Astrocyte of the spinal cord (primary cell): ENCODE measurements at places on chromosomes 2 and 18.

- no peak for DNase-seq
Observed at GRCh38 chr2:14745288-14746076, 113.0 kb downstream of the LRATD1 start.

DNA sequence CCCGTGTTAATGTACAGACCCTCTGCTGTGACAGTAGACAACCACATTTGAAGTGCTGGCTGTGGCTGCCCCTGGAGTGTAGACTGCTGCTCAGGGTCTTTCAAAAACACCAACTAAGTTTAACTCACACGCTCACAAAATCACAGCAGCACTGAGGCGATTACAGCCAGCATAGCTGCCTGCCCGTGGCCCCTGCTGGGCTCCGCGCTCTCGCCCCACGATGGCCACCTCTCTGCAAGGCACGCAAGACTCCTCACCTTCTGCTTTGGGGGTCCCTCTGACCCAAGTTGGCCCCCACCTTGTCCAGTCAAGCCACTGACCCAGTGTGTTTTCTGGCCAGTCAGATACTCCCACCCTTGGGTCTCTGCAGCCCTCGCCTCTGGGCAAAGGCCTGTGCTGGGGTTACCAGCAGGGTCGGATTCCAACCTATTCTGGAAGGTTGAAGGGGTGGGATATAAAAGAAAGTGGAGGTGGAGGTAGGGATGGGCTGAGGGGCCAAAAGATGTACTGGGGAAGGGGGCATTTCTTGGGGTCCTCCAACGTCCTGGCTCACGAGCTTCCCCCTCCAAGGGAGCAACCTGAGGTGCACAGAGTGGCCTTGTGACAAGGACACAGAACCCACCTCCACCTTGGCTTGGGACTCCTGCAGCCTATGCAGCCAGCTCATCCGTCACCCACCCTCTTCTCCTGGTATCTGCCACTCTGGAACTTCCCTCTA lies 2.9 kb upstream of the B3GNT7 start:
- DNase-seq: no peak

GRCh38 chr2:153953761-153954160 lies 82.0 kb downstream of the GALNT13 start:
- DNase-seq: no peak

- DNase-seq: no peak
Observed at GRCh38 chr2:187916799-187917198, 362.6 kb upstream of the TFPI start.

DNA sequence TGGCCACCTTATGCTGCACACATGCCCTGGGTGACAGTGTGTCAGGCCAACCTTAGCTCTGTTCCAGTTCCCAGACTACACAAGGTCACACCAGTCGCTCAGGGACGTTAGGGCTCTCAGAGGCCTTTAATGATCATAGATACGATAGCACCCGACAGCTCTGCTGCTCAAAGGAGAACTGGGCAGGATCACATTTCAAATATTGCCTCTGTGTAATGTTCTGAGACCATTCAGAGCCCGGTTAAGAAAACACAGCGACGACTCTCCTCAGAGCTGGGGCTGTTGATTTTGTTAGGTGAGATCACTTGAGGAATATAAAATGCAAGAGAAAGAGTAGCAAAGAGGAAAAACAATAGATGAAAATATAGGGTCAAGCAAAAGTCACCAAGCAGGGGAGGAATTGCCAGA lies 166.6 kb upstream of the TANK start:
- DNase-seq: peak; percentile 58

DNA sequence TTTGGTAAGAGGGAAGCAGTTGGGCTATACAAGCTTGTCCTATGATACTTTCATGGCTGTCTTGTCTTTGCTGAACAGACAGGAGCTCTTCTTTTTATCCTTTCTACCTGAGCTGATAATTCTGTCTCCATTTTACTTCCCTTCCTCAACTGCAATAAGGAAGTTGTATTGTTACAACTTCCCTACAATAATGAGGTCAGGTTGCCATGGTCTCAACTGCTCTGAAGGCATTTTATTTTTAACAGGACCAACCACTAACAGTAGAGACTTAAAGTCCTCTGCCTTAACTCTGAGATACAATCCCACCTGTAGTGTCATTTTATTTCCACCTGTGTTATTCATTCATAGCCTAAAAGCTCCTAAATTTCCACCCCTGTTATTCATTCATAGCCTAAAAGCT lies 118.6 kb upstream of the PGAP1 start:
- no peak for DNase-seq

- no peak for DNase-seq
Observed at GRCh38 chr2:65055422-65056214, 598 bp upstream of the CEP68 start.

DNA sequence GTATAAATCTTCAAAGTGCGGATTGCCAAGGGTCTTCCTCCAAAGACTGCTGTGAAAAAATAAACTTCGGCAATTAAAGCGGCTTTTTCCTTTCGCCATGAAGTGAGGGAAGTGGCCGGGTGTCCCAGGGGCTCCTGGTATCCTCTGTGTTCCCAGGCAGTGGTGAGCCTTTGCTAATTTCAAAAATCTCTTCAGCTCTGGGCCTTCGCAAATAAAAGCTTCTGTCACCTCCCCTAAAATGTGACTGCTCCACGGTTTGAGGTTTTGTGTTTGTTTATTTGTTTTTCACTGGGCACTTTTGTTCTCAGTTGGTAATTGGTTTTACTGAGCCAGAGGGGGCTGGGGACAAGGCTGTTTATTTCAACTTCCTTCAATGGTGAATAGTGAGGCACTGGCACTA lies 270.1 kb upstream of the POU3F3 start:
- DNase-seq: no peak

DNA sequence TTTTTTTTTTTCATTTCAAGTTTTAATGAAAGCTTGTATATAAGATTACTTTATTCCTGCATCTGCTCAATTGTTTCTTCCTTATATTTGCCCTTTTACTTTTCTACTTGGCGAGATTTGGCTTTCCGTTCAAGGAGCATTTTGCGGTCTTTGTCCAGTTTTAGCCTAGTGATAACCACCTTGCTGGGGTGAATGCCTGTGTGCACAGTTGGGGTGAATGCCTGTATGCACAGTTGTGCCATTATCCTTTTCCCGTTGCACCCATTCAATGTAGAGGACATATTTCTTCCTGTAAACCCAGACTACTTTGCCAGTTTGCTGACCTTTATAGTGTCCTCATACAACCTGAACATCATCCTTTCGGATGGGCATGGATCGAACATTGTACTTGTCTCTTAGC lies 12.0 kb downstream of the ZNF236 start:
- no peak for DNase-seq

GRCh38 chr2:239916205-239917124 lies 108.7 kb downstream of the NDUFA10 start:
- no peak for DNase-seq

DNA sequence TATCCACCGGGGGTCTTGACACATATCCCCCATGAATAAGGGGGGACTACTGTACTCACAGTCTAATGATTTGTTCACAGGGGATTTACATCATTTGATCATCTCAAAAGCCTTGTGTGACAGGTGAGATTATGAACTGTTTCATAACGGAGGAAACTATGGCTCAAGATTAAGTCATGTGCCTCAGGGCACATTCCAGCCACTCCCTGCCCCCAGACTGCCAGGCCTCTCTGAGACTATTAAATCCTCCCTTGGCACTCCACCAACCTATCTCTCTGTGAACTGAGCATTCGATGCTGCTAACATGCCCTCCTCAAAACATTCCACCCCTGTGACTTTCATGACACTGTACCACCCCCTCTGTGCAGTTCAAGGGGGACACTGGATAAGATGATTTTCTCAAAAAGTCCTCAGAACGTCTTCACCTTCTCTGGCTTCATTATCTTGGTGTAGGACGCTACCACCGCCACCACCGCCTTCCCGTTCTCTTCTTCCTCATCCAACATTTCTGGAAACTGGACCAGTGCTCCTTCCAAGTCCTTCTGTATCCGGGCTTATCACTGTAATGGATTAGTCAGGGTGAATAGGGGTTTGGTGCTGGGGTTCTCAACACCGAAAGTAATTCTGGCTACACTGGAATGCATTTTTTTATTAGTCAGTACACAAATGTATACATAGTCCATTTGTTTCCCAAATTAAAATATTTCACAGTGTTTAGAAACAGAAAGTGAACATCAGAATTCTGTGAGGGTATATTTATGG lies 169.6 kb downstream of the KCNS3 start:
- DNase-seq: no peak

GRCh38 chr18:56975276-56975675 lies 171.6 kb upstream of the BOD1L2 start:
- no peak for DNase-seq

GRCh38 chr2:145096582-145096981 lies 576.7 kb upstream of the ZEB2 start:
- no peak for DNase-seq

DNA sequence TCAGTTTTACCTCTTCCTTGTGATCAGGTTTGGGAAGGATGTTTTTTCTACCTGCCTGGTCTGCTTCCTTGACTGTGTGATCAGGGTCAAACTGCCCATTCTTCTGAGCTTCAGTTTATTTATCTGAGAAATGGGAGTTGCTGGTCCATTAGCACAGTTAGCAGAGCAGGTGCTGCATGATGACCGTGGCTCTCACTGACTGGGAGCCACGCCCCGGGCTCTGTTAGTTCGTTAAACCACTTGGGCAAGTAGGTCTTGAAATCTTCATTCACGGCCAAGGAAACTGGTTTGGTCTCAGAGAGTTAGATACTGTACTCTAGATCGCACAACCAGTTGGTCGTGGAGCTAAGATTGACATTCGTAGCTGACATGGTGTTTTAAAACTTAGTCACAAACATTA lies 41.7 kb downstream of the INPP5D start:
- DNase-seq: no peak

GRCh38 chr2:149042881-149043280 lies 4.4 kb downstream of the LYPD6B start:
- DNase-seq: no peak

GRCh38 chr18:50465211-50466153 lies 90.6 kb downstream of the SKA1 start:
- DNase-seq: no peak
